ENCODE measurements at places on chromosomes 1 and 21.

GRCh38 chr21:37531431-37531932 is 164.9 kb downstream of the DYRK1A start:
- no peak for DNase-seq

DNA sequence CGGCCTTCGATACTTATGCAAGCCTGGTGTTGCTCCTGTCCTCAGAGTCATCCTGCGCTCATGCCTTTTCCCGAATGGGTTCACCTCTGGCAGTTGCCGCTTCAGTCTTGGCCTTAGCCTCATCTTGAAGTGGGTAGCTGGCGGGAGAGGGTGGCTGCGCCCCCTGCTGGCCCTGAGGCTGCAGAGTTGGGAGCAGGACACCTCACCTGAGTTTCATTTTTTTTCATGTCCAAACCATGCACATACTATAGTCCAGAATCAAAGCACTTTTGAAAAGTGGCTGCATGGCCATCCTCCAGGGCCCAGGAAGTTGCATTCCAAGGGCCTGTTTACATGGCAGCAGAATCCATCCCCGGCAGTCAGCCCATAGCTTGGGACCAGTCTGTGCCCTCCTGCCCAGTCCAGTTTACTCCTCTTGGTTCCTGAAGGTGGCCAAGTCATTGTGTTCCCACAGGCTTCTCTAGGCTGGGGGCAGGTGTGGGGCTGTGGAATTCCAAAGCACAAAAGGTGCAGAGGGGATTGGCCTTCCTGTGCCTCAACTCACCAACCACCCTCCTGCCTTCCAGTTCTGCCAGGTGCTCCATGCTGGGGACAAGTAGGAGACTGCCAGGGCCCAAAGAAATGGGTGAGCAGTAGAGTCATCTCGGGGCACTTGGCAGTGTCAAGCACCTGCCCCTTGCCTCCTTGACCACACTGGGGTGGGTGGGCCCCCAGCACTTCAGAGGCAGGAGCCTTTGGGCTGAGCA is 44.0 kb downstream of the YARS1 start:
- peak; percentile 28 for DNase-seq

DNA sequence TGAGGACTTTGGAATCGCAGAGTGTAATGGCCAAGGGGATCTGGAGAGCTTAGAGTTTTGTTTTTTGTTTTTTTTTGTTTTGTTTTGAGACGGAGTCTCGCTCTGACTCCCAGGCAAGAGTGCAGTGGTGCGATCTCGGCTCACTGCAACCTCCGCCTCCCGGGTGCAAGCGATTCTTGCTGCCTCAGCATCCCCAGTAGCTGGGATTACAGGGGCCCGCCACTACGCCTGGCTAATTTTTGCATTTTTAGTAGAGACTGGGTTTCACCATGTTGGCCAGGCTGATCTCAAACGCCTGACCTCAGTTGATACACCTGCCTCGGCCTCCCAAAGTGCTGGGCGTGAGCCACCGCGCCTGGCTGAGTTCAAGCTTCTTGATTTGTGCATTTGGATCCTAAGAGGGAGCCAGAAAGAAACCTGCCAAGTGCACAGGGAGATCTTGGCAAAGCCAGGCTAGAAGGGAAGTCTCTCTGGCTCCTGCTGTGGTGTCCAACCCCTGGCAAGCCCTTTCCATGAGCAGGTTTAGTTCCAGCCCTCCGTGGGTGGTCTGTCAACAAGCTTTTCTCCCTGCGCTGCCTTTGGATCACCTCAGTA is 852 bp downstream of the FAAH start:
- no peak for DNase-seq

GRCh38 chr21:35376406-35377135 is 327.5 kb upstream of the RUNX1 start:
- DNase-seq: no peak

- no peak for DNase-seq
Observed at GRCh38 chr1:55061706-55062321, 22.5 kb downstream of the PCSK9 start.

- DNase-seq: no peak
Observed at GRCh38 chr1:214004014-214004413, 16.2 kb downstream of the PROX1 start.

DNA sequence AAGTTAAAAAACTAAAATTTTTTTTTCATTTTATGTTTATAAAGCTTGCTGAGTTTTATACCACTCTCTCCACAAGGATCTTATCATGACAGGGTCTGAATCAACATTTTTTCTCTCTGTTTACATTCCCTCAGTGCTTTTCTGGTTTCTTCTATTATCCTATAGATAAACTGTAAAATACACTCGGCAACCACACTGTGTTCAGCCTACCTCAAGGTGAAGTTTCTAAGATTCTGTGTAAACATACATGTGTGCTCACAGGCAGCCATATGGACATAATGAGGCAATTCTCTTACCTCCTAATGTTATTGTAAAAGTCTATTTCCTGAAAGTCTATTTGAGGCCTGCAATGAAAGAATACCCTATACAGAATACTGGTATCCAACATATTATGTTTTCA is 114.6 kb downstream of the NTPCR start:
- no peak for DNase-seq

- DNase-seq: no peak
Observed at GRCh38 chr1:196380316-196380715, 227.9 kb downstream of the KCNT2 start.

- DNase-seq: no peak
Observed at GRCh38 chr1:54335011-54335754, 71.0 kb downstream of the SSBP3 start.

GRCh38 chr21:39188521-39189139 is 5.4 kb upstream of the PSMG1 start:
- DNase-seq: no peak

- no peak for DNase-seq
Observed at GRCh38 chr1:205929496-205930194, 13.6 kb downstream of the SLC26A9 start.

DNA sequence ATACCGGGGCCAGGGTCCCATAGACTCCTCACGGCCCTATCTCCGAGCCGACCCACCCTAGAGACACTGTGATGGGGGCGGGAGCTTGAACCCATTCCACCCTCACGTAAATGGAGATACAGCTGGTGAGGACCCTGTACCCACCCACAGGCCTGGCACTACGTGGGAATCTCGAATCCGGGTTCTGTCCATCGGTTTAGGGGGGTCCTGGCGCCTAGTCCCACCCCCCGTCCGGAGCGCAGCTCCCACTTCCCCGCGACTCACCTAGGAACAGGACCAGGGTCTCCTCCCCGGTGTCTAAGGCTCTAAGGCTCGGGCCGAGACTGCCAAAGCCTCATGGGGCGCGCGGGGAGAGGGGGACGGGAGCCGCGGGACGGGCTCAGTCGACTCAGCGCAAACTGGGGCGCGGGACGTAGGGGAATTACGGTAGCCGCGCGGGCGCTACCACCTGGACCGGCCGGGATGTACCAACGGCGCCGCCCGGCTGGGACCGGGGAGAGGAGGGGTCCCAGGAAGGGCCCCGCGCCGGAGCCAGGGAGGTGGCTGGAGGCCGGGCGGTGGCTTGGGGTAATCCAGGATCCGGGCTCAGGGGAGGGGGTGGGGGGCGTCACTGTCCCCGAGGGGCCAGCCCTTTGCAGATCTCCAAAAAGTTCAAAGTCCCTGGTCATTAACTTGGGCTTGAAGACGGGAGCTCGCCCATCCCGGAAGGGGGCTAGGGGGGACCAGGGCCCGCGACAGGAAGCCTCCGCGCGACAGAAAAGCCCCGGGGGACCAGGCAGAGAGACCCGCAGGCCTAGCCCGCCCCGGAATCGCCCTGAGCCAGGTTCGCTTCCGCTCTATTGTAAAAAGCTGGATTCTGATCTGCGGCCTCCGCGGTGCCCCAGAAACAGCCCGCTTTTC is 1.0 kb downstream of the PLEKHG5 start:
- DNase-seq: peak; percentile 18

- DNase-seq: no peak
Observed at GRCh38 chr1:8409106-8409505, 91.2 kb downstream of the SLC45A1 start.

DNA sequence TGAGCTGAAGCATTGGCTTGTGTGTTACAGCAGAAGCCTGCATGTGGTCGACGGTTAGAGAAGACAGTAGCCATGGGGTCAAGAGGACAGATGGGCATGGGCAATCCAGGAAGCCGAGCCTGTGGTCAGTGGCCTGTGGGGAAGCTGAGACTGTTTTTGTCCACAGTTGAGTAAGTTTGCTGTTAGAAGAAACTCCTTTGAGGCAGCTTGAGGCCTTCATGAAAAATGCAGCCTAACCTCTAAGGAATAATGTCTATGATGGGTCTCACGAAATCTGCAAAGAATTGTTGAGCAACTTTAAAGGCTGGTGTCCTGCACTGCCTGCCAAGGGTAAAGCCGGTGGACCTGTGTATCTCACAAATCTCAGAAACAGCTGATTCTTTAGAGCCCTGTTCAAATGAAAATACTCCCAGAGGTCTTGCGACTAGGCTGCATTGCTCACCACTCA is 322.4 kb downstream of the SETD4 start:
- DNase-seq: no peak

DNA sequence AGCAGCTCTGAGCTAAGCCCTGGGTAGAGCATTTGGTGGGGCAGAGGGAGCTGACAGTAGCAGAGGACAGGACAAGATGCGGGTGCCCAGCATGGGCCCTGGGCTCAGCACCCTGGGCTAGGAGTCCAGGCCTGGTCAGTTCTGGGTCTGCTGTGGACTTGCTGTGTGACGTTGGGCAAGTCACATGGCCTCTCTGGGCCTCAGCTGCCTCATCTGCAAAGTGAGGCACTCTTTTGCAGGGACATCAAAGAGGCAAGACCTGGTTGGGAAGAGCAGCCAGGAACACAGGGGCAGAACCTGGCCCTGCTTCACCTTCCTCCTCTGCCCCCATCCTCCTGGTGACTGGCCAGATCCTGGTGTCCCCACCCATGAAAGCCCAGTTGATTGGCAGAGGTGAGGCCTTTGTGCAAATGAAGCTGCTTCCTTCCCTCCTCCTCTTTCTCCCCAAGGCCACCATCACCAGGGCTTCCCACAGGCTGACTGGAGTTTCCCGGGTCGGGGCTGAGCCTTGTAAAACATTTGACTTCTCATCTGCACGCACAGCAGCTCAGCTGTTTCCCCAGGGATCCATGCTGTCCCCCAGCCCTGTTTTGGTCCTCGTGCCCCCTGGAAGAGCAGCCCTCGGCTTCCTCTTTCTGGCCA is 350.5 kb downstream of the MATN1 start:
- no peak for DNase-seq

DNA sequence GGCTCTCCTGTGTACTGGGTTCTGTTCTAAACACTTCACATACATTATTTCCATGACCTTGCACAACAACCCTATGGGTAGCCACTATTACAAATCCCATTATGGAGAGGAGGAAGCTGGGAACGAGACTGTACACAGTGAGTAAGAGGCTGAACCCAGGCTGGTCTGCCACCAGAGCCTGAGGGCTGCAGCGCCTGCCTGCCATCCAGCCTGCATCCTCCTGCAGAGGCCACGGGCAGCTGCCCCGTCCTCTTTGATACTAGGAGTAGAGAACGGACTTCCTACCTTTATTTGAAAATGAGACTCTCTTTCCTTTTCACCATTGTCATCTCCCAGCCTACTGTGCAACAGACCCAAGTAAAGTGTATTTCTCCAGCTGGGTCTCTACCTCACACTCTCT is 370.0 kb downstream of the HHAT start:
- DNase-seq: no peak

DNA sequence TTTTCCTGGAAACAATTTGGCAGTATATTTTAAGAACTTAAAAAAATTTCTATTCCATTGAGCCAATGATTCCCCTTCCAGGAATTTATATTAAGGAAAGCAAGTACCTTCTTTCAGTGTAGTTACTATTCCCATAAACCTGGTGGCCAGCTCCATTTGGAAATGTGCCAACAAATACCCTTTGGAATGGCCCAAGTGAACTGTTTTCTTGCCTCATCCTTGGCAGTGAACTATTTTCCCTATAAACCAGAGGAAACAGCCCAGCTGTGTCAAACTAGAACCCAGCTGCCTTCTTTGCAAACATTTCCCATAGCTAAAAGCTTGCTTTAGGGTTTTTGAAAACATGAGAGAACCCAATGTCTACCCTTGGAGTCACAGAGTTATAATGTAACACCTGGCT is 496.9 kb downstream of the NEGR1 start:
- DNase-seq: no peak

GRCh38 chr1:52032785-52033131 is 852 bp downstream of the KTI12 start:
- DNase-seq: no peak

Measured in stimulated activated CD8-positive, alpha-beta memory T cell treated with anti-CD3 and anti-CD28 coated beads, Interleukin-15, amount 100 ng/mL, for 4 hours (primary cell).